ENCODE measurements at places on chromosomes 11 and 22.

- DNase-seq: peak; percentile 60
Measured at GRCh38 chr11:121372671-121373429, 79.3 kb upstream of the SORL1 start.

- DNase-seq: no peak
Measured at GRCh38 chr11:104713401-104713800, 184.9 kb downstream of the CASP12 start.

DNA sequence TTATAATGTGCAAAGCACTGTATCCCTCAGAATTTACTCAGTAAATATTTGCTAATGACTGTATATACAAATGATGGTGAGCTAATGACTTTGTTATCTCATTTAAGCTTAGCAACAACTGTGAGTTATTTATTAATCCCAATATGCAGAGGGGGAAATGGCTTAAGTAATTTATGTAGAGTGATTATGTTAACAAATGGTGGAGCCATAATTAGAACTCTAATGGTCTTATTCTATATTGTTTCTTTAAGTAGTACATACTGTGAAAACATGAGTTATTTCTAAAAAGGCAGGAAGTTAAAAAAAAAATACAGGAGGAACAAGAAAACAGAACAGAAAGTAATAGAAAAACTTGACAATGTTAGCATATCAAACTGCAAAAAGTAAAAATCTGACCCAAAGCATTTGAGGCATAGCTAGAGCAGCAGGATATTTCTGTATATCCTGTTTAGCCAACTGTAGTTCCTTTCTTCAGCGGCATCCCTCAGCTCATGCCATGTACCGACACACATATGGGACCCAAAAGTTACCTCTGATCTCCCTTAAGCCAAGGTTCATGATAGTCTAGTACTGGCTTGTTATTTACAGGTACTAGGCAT lies 94.2 kb downstream of the FCHSD2 start:
- DNase-seq: peak; percentile 93

DNA sequence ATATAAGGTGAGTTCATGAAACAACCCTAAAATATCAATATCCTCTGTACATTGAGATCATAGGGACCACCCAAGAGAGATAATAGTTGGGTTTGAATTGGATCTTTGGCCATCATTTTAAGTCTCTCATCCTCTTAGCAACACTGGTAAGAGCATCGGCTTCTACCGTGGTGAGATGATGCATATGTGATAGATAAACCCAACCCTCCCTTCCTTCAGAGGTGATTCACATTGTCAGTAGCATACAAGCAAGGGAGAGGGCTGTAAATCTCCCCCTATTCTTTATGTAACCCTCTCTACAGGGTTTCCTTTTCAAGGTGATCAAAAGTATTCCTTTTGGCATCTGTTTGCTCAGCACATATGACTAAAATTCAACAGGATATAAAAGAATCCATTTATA lies 102.4 kb upstream of the MTMR2 start:
- peak; percentile 48 for DNase-seq

GRCh38 chr22:46569055-46569847 lies 31.8 kb upstream of the CELSR1 start:
- DNase-seq: no peak

- DNase-seq: no peak
Measured at GRCh38 chr11:130940706-130941105, 24.4 kb upstream of the SNX19 start.

- DNase-seq: no peak
Measured at GRCh38 chr22:43477966-43478365, 66.2 kb downstream of the MPPED1 start.

DNA sequence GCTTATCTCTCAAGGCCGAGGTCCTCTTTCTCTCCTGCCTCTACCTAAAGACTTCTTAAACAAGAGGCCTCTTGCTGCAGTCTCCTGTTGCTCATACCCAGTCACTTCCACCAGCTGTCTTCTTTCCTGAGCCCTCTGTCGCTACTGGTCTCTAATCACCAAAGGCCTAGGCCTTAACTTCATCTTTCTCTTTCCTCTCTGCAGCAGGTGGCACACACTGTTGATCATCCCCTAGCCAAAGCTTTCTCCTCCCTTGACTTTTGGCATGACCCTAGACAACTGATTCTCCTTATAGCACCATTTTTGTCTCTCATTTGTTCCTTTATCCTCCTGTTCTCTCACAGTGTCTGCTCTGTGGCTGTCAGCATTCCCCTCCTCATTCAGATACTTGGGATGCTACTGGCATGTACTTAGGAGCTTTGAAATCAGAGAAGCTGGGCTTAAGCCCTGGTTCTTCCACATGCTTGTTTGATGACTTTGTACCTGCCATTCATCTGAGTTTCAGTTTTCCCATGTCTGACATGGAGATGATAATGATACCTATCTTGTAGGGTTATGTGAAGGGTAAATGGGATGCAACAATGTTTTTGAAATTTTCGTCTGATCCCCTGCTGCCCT lies 22.4 kb downstream of the ENDOD1 start:
- no peak for DNase-seq

DNA sequence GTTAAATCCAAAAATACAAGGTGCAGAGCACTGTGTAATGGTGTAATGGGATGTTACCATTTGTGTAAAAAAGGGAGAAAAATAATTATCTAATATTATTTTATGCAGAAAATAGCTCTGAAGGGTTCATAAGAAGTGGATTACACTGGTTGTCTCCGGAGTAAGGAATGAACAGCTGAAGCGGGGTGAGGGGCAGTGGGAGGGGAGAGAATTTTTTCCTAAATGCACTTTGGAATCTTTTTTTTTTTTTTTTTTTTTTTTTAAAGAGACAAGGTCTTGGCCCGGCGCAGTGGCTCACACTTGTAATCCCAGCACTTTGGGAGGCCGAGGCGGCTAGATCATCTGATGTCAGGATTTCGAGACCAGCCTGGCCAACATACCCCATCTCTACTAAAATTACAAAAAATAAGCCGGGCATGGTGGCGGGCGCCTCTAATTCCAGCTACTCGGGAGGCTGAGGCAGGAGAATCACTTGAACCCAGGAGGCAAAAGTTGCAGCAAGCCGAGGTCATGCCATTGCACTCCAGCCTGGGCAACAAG lies 6.8 kb upstream of the POLR3H start:
- DNase-seq: no peak

- no peak for DNase-seq
Measured at GRCh38 chr11:66075273-66075672, 5.2 kb downstream of the PACS1 start.

DNA sequence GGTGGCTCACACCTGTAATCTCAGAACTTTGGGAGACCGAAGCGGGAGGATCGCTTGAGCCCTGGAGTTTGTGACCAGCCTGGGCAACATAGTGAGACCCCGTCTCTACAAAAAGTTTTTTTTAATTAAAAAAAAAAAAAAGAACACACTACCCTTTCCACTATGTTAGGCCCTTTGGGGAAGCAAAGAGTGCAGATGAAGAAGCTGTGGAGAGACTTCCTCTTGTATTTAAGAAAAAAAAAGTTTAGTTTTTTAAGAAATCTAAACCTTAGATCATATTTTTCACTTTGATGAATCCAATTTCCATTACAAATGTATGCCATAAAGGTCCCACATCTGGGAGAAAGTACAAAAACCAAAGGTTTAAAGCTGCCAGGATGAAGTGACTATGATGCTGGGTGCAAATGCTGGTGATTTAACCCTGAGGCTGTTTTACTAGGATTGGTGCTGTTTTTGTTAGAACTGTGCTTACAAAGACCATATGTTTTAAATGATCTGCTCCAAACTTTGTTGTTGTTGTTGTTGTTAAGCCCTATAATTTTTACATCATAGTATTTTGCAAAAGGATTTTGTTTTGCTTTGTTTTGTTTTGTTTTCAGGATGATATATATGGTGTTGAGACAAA lies 28.9 kb upstream of the ACER3 start:
- DNase-seq: no peak

DNA sequence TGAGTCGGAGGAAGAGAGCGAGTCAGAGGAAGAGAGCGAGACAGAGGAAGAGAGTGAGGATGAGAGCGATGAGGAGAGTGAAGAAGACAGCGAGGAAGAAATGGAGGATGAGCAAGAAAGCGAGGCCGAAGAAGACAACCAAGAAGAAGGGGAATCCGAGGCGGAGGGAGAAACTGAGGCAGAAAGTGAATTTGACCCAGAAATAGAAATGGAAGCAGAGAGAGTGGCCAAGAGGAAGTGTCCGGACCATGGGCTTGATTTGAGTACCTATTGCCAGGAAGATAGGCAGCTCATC lies 780 bp downstream of the TRIM44 start:
- no peak for DNase-seq

Measured in NCI-H69 (cell line).